Posterior vena cava (tissue), 2 donors: ENCODE measurements at places on chromosomes 1 and 21. TPM values are rescaled to one million over a fixed set of nuclear protein-coding genes. Genes with fewer than 3 reads are reported as not detected.

- DNase-seq, result no peak
Measured at GRCh38 chr1:7473223-7474142, 297.6 kb upstream of the VAMP3 start.

DNA sequence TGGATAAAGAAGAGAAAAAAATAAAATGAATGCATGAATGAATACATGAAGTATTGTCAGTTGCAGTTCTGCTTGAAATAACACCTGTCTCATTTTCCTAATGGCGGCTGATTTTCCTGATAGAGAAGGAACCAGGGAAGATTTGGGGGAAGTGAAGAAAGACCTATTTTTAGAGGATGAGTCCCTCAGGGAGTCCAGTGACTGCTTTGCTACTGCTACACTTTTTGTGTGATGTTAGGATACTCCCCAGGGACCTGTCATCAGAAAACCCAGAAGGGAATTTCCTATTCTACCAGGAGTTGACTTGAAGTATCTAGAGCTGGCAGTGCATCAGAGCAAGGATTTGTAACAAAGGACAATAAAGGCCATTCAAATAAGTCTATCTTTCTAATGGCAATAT is 114.8 kb downstream of the MAB21L3 start:
- no peak for DNase-seq

DNA sequence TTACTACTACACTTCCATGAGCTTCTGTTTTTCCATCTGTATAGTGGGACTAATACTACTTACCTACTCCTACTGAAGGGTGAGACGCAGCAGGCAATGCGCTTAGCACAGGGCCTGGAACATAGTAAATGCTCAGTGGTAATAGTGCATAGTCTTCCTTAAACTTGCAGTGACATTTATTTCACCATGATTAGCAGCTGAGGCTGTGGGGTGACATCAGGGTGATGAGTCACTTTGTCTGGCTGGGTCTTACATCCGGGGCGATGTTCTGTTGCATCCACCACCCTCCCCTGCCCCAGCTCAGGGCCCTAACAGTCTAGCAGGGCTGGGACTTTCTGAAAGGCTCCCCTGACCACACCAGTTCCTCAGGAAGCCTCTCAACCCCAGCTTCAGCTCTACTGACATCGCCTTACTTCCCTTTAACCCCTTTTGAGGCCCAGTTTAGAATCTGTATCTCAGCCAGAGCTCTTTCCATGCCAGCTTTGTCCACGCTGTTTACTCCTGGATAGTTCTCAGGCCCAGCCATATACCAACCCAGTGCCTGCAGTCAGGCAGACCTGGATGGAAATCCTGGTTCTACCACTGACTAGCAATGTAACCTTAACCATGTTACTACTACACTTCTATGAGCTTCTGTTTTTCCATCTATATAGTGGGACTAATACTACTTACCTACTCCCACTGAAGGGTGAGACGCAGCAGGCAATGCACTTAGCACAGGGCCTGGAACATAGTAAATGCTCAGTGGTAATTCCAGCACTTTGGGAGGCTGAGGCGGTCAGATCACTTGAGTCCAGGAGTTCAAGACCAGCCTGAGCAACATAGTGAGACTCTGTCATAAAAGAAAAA is 66.3 kb downstream of the CD58 start:
- peak; percentile 93 for DNase-seq

DNA sequence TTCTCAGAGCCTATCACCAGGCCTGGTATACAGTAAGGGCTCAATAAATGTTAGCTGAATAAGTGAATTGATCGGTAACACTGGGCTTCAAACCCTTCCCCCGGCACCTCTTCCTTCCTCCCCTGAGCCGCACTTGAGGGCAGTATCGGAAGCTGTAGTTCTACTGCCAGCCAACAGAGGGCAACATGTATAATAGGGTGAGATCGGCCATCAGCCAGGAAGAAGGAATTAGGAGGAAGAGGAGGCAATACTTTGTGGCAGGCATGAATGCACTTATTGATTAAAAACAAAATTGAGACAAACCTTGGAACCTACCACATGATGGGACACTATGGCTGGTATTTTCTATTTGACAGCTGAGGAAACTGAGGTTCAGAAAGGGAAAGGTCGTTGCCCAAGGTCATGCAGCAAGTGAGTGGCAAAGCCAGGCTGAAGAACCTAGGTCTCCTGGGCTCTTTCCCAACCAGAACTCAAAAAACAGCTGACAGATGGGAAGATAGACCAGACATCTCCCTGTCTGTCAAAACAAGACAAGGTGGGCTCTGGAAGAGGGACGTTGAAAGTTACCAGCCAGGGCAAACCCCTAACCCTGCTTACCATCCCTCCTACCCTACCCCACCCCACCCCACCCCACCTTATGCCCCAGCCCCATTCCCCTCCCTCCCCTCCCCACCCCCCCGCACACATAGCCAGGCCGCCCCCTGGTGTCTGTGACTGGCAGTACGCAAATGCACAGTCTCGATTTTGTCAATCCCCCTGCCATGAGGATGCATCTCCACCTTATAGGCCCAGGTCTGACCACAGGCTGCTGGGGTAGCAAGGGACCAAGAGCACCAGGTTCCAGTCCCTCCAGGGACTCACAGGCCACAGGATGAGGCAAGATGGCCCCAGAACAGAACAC is 107.3 kb upstream of the RUNX3 start:
- no peak for DNase-seq

DNA sequence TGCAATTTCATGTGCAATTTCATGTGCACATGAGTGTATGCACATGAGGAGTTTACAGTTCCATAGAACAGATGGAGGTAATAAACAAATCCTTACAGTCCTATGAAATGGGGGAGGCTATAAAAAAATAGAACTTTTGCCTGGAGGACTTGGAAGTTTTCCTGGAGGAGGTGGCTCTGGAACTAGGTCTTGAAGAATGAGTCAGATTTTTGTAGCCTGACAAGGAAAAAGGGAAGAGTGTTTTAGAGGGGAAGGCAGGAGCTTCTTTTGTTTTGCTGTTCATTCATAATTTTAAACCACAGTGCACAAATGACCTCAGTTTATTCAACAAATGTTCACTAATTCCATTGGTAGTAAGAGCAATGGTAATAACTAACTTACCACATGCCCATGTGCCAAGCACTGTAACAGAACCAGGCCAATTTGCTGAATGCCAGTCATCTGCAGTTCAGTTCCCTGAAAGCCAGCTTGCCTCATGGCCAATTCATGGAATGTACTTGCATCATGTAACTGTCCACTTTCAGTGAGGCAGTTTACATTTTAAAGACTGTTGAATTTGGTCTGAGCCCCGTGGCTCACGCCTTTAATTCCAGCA is 2.7 kb downstream of the DIO1 start:
- DNase-seq, result no peak

DNA sequence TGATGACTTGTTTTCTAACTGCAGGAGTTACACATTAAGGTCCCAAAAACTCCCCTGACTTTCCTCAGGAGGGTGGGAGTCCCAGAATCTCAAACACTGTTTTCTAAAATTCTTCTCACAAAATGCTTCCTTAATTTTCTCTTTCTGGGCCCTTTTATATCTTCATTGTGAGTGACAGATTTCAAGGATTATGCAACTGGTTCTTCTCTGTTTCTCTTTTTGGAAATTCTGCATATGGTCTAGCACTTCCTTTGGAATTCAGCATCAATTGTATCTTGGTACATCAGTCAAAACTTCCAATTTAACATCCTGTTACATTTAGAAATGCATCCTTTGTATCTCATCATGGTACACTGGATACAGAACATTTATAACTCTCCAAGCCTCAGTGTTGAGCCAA is 59.7 kb downstream of the LMO4 start:
- no peak for DNase-seq

- no peak for DNase-seq
Measured at GRCh38 chr21:38938343-38938742, 132.6 kb downstream of the ETS2 start.

DNA sequence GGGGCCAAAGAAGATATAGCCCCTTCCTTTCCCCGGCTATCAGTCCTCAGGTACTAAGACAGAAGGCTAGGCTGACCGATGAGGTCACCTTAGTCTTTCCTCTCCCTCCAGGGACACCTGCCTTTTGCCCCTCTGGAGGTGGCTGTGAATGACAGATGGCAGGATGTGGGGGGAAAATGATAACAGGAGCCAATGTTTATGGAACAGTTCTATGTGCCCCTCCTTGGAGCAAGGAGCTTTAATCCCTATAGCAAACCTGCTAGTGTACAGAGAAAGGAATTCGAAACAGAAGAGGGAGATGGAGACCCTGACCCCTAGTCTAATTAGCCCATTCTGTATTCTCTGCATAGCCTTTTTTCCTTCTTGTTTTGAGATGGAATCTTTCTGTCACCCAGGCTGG is 28.1 kb downstream of the SERINC2 start:
- DNase-seq, result no peak

GRCh38 chr1:153272186-153272585 is 12.7 kb downstream of the LORICRIN start:
- DNase-seq, result no peak

DNA sequence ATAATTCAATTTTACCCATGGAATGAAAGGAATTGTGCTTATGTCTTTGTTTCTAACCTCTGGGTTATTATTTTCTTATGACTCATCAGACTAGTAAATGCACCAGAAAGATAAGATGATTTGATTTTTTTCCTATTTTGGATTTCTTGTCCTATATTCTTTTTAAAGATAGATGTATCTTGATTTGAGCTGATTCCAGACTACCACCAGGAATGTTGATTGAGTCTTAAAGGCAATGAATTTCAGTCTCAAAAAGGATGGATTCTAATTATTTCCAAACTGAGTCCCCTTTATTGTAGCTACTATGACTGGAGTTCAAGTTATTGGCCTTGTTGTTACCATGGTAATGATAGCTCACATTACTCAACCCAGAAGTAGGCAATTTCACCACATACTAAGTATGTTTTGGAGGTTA is 95.8 kb upstream of the RGS4 start:
- DNase-seq, result no peak

GRCh38 chr1:201504799-201505502 is 2.0 kb downstream of the CSRP1 start:
- no peak for DNase-seq

GRCh38 chr1:194347200-194347599 is 1160.8 kb upstream of the B3GALT2 start:
- DNase-seq, result no peak

- DNase-seq, result no peak
Measured at GRCh38 chr1:6154525-6155319, 25.4 kb downstream of the CHD5 start.

DNA sequence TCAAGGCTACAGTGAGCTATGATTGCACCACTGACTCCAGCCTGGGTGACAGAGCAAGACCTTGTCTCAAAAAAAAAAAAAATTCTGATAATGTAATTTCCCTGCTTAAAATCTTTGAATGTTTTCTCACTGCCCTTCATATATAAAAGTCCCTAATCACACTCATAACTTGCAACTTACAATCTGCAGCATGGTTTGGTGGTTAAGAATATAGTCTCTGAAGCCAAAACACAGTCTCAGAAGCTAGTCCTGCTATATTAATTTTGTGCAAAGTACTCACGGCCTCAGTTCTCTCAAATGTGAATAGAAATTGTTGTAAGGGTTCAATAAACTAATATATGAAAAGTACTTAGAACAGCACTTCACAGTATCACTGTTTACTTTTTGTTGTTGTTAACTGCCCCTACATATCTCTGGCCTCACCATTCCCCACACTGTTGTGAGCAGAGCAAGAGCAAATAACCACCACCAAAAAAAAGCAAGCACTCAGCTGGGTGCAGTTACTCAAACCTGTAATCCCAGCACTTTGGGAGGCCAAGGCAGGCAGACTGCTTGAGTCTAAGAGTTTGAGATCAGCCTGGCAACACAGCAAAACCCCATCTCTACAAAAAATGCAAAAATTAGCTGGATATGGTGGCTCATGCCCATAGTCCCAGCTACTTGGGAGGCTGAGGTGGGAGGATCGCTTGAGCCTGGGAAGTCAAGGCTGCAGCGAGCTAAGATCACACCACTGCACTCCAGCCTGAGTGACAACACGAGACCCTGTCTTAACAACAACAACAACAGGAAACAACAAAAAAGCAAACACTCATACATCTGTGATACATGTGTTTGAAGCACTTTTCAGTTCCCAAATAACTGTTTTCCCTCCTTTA is 22.4 kb downstream of the ASH1L start:
- no peak for DNase-seq

GRCh38 chr1:74505928-74506710 is 6.3 kb downstream of the LRRC53 start:
- DNase-seq, result no peak

- DNase-seq, result peak; percentile 24
Measured at GRCh38 chr1:22969304-22969709, 3.4 kb downstream of the LACTBL1 start.

GRCh38 chr1:20972855-20973254 is 185.7 kb upstream of the HP1BP3 start:
- no peak for DNase-seq

DNA sequence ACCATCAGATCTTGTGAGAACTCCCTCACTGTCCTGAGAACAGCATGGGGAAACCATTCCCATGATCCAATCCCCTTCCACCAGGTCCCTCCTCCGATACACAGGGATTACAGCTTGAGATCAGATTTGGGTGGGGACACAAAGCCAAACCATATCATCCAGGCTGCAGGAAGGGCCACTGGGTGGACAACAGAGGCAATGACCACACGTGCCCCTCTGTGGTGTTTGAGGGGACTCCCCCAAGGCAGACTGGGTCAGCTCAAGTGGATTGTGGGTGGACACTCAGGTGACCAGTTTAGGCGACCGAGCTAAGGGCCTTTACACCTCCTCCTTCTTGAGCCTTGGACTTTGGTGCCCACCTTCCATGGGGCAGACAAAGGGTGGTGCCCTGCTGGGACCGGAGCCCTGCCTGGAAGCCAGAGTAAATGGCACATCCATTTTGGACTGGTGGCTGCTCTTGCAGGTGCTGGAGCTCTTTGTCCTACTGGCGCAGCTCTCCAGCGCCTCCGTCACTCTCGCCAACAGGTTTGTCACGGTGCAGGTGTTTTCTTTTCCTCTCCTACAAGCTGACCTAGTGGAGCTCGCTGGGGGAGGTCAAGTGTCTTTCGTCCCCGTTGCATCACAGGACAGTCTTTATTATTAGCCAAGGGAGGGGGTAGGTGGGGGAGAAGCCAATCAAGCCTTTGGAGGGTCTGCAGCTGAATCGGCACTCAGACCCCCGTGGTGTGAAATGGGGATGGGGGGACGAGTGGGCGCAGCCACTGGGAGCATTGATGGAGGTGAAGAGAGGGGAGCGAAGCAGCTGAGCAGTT is 37.6 kb downstream of the CRYAA start:
- peak; percentile 76 for DNase-seq

DNA sequence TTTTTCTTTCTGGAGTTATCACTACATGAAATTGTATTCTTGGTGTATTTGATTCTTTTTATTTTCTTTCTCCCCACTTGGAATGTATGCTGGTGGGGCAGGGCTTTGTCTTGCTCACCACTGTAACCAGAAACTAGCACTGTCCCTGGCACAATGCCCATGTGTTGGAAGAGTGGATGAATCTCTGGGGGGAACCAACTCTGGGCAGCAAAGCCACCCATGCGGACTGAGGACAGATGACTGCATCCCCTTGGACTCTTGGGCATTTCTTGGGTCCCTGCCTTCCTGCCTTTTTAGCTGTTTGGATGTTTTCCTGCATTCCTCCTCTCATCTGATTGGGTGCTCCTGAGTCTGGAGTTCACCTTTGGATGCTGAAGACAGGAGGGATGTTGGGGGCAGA is 6.1 kb downstream of the CYP4B1 start:
- no peak for DNase-seq

Gene MYBPH
- total RNA-seq, result not detected

Gene LRRC38
- total RNA-seq, result not detected

Gene RYR2
- total RNA-seq, result 7.6 TPM

Gene KCNJ6
- not detected for total RNA-seq

Gene ZNF697
- total RNA-seq, result 5.9 TPM

Gene OPTC
- not detected for total RNA-seq

Gene RGSL1
- total RNA-seq, result not detected

Gene TRNP1
- 10.7 TPM for total RNA-seq

Gene CLCA1
- total RNA-seq, result not detected
